ENCODE measurements at places on chromosomes 5 and 9.

GRCh38 chr9:97363661-97364299, 48.1 kb upstream of the TDRD7 start:
- peak; percentile 57 for DNase-seq

DNA sequence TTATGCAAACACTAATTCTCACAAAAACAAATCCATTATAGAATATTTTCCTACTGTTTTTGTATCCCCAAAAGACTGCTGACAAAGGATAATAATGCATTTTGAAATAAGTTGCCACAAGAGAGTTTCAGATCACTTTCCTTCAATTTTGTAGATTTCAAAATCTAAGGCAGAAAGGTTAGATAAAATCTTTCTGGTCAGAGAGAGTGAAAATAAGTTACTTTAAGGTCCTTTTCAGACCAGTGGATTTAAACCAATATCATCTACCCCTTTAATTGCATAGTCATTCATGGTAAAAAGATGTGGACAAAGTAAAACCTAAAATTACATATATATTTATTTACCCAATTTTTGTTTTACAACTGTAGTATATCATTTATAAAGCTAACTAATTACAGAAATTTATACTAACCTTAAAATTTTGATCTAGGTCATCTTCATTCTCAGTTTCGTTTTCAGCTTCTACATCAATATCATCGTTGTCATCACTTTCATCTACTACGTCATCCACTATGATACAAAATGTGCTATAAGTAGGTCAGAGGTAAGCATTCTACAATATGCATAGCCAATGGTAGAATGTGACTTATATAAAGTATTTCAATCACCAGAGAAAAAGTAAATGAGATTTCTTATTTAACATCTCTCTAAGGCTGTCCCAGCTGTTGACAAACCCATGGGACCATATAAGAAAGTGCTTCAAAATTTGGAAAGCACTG, 95.7 kb downstream of the AGTPBP1 start:
- DNase-seq: no peak

GRCh38 chr9:132516911-132517310, 65.5 kb upstream of the BARHL1 start:
- DNase-seq: peak; percentile 72

GRCh38 chr5:80109646-80110478, 74.7 kb downstream of the THBS4 start:
- DNase-seq: peak; percentile 55

- no peak for DNase-seq
Measured at GRCh38 chr9:121774715-121775613, 123.5 kb downstream of the DAB2IP start.

DNA sequence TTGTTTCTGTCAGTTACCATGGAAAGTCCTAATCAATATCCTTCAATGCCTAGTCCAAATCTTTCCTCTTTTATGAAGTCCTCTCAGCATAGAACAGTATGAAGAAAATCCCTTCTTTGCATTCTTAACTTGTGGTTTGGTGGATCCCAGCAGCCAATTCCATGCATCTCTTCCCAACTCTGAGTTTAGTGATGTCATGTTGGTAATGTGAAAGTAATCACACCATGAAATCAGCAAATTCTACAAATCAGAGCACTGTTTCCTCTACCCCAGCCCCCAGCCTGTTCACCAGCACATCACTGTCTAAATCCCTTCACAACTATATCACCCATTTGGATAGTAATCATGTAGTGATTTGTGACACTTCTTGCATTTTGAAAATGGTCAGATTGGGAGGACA, 4.7 kb upstream of the C1QTNF2 start:
- no peak for DNase-seq

DNA sequence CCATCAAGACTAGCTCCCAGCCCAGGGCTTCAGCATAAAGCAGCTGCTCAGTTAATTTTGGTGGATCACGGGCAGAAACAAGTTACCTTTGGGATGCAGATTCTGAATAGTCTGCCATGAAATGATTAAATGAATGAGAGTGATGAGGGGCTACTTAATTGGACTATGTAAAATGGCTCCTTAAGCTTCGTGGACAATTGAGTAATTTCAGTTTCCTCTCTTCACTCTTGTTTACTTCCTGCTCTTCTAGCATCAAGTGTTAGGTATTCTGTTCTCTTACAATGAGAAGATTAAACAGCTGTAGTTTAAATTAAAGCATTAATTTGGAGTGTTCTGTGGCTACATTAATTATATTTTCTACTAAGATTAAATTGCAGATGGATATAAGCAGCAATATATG, 28.1 kb downstream of the PIK3R1 start:
- DNase-seq: no peak

- DNase-seq: no peak
Measured at GRCh38 chr5:169157064-169157463, 143.9 kb downstream of the SLIT3 start.

DNA sequence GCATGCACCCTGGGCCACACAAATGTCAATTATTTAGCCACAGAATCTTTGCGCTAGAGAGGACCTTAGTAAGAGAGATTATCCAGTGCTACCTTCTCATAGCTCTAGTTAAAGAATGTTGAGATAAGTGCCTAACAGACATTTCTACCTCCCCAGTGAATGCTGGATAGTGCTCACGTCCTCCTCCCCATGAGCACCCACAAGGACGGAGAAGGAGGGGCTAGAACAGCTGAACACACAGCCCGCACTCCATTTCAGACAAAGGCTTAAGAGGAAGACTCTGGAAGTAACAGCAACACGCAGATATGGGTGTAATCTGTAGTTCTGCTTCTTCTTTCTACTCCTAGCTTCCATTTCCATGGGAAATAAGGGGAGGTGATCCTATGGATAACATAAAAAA, 120.5 kb downstream of the FEM1C start:
- DNase-seq: no peak

- DNase-seq: no peak
Measured at GRCh38 chr9:107481035-107481434, 8.5 kb downstream of the KLF4 start.
